ENCODE measurements at places on chromosomes 5 and 9. TPM values are rescaled to one million over a fixed set of nuclear protein-coding genes. Genes with fewer than 3 reads are reported as not detected.
A peak's percentile ranks its signal among the peaks of the same experiment; 100 is the strongest.

DNA sequence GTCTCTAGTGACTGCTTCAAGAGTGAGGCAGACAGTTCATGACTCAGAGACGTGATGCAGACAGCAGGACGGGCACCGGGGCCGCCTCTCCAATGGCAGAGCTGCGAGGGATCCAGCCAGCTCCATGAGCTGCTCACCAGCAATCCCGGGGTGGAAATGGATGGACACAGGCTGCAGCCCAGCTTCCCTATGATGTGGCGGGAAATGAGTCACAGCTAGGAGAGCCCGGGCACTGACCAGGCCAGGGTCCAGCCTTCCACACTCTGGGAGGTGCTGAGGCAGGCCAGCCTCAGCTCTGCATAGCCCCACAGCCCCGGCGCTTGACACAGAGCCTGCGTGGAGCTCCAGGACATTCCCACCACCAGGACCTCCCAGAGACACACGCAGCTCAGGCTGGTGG lies 244.8 kb upstream of the IRX2 start:
- DNase-seq, result no peak

GRCh38 chr9:115015018-115015635 lies 84.7 kb upstream of the TNFSF8 start:
- peak; percentile 62 for DNase-seq

DNA sequence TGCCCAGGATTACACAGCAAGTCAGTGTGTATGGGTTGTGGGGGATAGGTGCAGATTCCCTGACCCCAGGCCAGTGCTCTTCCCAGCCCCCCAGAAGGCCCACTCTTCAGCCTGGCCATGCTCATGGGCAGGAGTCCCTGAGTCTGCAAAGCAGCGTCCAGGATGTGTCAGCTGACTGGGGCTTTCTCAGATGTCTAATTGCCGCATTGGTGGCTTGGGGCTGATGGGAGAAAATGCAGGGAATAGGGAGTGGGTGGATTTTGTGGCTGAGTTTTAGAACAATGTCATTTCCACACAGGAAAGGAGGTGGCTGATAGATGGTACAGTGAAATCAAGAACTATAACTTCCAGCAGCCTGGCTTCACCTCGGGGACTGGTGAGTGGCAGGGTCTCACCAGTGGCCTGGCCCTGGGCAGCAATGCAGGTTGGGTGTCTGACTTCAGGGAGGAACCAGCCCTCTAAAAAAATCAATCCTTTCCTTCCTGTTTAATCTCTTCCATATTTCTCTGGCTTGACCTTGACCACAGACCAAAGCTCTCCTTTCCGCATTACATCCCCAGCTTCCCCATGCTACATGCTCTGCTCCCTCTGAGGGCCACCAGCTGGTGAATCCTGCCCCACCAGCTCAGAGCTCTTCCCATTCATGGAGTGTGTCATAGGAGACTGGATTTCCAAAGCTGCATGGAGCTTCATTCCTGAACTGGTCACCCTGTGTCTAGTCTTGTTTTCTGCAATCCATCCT lies 14.2 kb downstream of the GLIPR2 start:
- DNase-seq, result no peak

The CKMT2 gene
- total RNA-seq, result 0.18 TPM
